HFFc6 (cell line): ENCODE measurements at places on chromosomes 13 and 19. TPM values are rescaled to one million over a fixed set of nuclear protein-coding genes. Genes with fewer than 3 reads are reported as not detected.

The GPATCH1 gene
- 5.5 to 7.4 TPM (median 6.7 TPM) in 3 replicates for total RNA-seq

- DNase-seq, result peak; percentile 30
Measured at GRCh38 chr19:41792513-41793413, 3.6 kb upstream of the CEACAM3 start.

- DNase-seq, result no peak
Measured at GRCh38 chr13:33935969-33936368, 118.0 kb downstream of the RFC3 start.

DNA sequence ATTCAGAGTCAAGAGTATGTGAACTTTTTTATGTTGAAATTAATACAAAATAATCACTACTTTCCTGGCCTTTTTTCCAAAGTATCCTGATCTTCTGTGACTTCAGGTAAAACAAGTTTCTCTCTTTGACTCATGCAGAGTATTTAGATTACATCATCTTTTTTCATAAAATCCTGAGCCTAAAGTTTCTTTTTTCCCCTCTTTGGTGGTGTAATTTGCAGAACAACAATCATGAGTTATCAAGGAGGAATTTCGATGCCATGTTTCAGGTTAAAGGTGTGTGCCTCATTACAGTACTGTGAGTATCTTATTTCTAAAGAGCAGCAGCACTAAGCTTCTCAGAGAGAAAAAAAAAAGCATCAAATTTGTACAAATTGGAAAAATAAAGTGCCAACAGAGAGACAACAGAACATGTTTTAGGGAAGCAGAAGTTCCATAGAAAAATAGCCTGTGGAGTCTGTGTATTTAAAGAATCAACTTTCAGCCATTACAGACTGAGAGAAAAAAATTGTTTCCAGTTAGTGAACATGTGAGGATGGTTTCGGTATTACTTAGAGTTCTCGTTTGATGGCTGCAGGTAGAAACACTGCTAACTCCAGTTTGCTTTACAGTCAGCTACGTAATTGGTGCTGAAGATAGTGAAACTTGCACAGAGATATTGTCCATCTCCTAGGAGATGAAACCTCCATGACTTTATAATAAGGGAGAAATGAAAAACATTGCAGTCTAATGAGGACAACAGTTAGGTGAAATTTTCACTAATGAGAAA is 78.1 kb upstream of the PCDH9 start:
- DNase-seq, result no peak

The MRPL54 gene
- total RNA-seq, result 73.7 to 80.1 TPM (median 79.0 TPM) in 3 replicates

The SYNE4 gene
- total RNA-seq, result 0.34 TPM in 1 of 3 replicates, not detected in the others

- no peak for DNase-seq
Measured at GRCh38 chr13:74087357-74087756, 46.8 kb downstream of the KLF12 start.

DNA sequence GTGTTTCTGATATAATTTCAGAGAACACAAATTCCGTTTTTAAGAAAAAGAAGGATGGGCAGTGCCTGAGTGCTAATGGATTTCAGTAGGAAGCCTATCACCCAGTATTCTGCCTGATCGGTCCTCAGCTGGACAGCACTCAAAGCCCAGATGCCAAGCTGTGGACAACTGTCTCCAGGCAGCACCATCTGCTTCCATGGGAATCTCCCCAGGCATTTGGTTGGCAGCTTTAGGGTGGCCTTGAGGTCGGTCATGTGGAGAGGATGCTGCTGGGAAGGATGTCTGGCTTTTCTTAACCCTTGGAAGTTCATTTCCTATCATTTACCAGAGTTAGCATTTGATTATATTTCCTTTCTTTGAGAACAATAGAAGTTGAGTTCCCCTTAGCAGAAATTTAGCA is 311.7 kb downstream of the TBC1D4 start:
- DNase-seq, result no peak

- DNase-seq, result no peak
Measured at GRCh38 chr13:40466272-40466671, 200.2 kb downstream of the FOXO1 start.

DNA sequence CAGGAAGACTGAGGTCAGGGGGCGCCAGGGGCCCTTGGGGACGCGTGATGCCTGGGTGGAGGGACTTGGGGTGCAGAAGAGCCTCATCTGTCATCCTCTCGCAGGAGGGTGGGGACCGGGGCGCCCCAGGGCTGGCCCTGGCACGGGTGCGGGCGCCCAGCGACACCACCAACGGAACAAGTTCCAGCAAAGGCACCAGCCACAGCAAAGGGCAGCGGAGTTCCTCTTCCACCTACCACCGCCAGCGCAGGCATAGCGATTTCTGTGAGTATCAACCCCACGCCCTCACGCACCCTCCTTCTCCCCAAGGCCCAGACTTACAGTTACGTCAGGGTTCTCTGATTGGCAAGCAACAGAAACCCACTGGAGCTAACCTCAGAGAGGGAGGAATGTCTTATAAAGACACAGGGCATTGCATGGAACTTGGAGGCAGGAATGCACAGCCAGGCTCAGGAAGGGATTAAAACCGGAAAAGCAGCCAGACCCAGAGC is 29.4 kb downstream of the MARK4 start:
- DNase-seq, result no peak
